Brain pericyte (primary cell): ENCODE measurements at places on chromosomes 6 and 20.

GRCh38 chr6:42224222-42225028, 6.8 kb upstream of the MRPS10 start:
- peak; percentile 52 for DNase-seq

- no peak for DNase-seq
Observed at GRCh38 chr6:34917626-34918285, 28.7 kb downstream of the ANKS1A start.

DNA sequence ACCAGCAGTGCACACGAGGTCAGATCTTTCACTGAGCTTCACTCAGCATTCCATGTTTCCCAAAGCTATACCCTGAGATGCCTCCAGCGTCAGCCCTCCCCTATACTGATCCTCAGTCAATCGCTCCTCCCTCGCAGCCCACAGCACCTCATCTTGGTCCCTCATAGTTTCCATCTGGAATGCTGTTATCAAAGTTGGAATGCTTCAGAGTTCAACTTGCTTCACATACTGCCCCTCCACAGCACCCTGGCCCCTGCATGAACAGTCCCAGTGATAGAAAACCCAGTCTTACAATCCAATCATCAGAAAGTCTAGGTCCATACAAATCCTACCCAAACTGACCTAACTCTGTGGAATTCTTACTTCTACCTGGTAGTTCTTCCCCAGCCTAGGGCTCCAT, 20.0 kb downstream of the SPAG4 start:
- no peak for DNase-seq

DNA sequence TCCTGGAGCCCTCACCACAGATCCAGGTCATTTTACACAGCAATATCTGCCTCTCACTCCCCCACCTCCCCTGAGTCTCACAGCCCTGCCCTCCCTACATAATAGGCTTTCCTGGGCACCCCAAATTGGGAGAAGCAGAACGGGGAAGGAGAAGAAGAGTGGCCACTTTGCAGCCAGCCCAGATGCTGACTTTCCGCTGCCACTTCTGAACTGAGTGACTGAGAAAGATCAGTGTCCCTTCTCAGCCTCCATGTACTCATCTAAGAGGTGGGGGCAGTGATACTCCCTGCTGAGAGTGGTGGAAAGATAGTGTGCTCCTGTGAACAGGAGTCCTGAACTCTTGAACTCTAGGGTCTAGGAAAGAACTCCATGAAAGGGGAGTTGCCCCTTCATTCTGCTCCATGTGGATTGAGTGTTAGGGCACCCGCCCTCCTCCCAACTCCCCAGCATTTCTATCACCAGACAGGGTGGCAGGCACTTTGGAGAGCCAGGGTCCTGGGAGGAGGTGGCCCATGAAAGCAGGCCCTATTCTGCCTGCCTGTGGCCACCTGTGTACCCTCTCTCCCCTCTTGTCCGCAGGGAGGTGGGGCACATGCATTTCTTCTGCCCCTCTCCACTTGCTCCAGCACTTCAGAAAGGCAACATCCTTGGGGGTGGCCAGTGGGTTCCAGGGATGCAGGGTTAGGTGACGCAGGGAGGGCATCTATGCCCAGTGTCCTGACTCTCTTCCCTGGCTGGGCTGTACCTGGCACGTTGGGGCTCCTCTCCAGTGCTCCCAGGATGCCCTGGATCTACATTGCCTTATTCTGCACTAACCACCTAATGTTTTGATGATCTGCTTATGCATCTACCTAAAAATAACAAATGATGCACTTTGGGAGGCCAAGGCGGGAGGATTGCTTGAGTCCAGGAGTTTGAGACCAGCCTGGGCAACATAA, 38.3 kb upstream of the MRPS18A start:
- no peak for DNase-seq

DNA sequence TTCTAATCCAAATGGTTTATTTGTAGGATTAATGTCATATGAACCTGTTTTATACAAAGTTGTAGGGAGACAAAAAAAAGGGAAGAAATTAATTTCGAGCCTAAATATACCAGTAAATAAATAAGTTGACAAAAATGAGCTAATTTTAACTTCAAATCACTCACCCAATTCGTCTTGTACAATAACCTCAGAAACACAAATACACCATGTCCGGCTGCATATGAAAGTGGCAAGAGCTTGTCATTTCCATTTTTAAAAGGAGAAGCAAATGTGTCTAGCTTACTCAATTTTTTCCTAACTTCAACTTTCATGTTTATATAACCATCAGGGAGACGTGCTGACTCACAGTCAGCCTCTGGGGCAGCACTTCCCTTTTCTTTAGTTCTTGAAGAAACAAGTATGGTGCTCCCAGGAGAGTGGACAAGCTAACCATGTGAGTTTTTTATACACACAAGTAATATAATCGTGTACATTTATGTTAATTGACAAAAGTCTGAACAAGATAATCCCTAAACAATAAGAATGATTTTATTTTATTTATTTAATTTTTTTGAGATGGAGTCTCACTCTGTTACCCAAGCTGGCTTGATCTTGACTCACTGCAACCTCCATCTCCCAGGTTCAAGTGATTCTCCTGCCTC, 55.5 kb upstream of the SGK1 start:
- DNase-seq: peak; percentile 79

DNA sequence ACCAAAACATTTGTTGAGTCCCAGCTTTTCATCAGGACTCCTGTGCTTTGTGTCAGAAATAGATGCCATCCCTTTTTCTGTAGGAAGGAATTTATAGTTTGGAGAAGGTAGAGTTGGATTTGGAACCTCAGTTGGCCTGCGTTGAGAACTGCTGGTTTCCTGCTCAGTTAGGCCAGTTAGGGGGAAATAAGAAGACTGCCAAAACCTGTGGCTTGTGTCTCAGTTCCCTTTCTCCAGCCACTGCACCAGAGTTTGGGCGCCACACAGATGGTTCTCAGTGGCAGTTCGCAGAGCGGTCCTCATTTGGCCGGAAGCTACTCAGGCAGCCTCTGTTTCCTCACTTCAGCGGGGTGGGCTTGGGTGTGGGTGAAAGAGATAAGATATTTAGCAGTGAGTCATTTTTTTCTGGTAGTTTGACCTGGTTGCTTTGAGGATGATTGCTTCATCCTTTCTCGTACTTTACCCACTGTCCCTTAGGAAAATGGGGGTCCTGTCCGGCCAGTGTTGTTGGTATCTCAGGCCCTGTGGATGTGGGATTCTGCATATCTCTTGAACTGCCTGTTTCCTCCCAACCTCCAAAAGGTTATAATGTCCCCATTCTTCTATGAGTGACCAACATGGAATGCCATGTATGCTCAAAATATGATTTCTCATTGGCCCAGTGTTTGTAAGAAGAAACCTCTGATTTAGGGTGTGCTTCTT, 53.7 kb downstream of the JARID2 start:
- DNase-seq: no peak

- DNase-seq: no peak
Observed at GRCh38 chr6:52552278-52552643, 24.6 kb downstream of the TRAM2 start.
